ENCODE measurements at places on chromosomes 1 and 21. TPM values are rescaled to one million over a fixed set of nuclear protein-coding genes. Genes with fewer than 3 reads are reported as not detected.
A peak's percentile ranks its signal among the peaks of the same experiment; 100 is the strongest.

GRCh38 chr1:207752456-207752998, 673 bp downstream of the CD46 start:
- DNase-seq = no peak
- peaks cover 44% of the 10 kb centered on the region for H3K4me1 ChIP-seq
- no peaks in the 10 kb centered on the region for H3K36me3 ChIP-seq
- peak overlapping the region; percentile 89 for H3K4me3 ChIP-seq
- no peaks in the 10 kb centered on the region for H3K27me3 ChIP-seq

The PRELP gene
- 128 TPM for total RNA-seq

DNA sequence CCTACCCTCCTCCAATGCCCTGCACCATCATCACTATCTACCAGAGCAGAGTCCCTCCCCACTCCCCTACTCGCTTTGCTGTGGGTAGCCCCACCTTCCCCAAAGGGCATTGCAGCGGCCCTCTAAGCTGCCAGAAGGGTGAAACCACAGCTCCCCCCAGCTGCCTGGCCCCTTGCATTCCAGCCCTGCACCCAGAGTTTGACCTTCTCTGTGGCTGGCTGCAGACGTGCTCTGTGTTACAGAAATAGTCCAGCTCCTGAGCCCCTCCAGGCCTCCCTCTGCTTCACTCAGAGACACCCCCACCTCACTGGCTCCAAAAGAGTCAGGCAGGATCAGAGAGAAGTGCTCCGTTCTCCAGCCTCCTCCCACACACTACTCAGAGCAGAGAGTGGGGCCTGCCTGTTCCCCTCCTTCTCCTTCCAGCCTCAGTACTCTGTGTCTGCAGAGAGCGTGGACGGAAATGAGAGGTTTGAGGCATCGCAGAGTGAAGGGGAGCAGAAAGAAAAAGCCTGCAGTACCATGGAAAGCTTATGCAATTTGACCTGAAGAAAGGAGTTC, 63.2 kb downstream of the PLEKHA6 start:
- no peaks in the 10 kb centered on the region for H3K36me3 ChIP-seq
- H3K4me1 ChIP-seq = peaks cover 92% of the 10 kb centered on the region
- no peak overlapping the region for H3K4me3 ChIP-seq
- H3K27me3 ChIP-seq = no peaks in the 10 kb centered on the region
- H3K27ac ChIP-seq = peak overlapping the region; percentile 66
- DNase-seq = no peak

GRCh38 chr1:21626921-21627339, 42.2 kb downstream of the RAP1GAP start:
- no peak overlapping the region for H3K27ac ChIP-seq
- H3K4me3 ChIP-seq = no peak overlapping the region
- H3K4me1 ChIP-seq = peaks cover 8% of the 10 kb centered on the region
- no peaks in the 10 kb centered on the region for H3K36me3 ChIP-seq

The TAS1R1 gene
- total RNA-seq = not detected

- H3K36me3 ChIP-seq = no peaks in the 10 kb centered on the region
- H3K4me3 ChIP-seq = no peak overlapping the region
- no peak overlapping the region for H3K27ac ChIP-seq
- H3K4me1 ChIP-seq = peaks cover 17% of the 10 kb centered on the region
Measured at GRCh38 chr1:205545001-205545919, 40.8 kb downstream of the CDK18 start.

The ACTN2 gene
- total RNA-seq = 1.5 TPM

DNA sequence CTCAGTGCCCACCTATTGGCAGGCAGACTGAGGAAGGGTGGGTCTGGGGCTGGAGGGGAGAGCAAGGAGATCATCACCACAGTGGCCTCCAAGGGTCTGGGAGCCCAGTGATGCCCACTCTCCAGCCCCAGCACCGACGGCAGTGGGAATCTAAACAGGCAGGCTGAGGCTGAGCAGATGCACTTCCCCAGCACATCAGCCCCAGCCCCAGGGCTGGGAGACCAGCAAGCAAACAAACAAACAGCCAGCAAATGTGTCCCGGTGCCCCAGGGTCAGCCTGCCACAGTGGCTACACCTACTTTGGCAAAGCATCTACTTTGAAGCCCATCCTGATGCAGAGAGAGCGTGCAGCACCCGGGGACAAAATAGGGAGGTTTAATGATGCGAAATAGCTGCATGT, 216.3 kb upstream of the ZC3H12A start:
- H3K27ac ChIP-seq = no peak overlapping the region
- no peaks in the 10 kb centered on the region for H3K36me3 ChIP-seq
- H3K4me3 ChIP-seq = no peak overlapping the region

DNA sequence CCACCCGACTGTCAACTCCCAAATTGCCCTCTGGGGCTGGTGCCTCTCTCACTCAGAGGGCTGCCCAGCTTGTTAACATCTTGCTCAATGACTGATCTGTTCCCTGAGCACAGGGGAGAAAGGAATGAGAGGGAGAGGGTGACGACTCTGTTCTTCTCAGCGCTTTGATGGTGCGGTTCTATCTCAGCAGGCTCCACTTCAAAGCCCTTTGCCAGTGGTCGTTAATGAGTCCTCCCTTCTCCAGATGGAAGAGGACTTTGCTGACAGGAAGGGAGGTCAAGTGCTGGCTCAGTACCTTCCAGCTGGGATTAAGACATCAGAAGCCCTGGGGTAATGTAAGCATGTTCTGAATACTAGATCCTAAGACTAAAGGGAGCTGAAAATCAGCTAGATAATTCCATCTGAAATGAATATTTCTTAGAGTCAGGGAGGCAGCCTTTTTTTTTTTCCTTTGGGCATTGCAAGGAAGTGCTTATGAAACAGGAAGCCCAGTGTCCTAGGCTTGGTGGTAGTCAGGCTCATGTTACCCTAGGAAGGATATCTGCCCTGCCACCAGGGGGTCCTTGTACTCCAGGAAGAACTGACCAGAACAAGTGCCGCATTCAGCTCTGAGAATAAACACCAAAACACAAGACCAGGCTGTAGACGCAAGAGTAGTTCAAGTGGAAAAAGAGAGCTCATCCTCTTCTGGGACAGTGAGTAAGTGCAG, 4.7 kb downstream of the FMOD start:
- DNase-seq = no peak
- H3K27ac ChIP-seq = peak overlapping the region; percentile 55
- no peaks in the 10 kb centered on the region for H3K36me3 ChIP-seq
- no peak overlapping the region for H3K4me3 ChIP-seq
- peaks cover 52% of the 10 kb centered on the region for H3K4me1 ChIP-seq

The AURKAIP1 gene
- 94.5 TPM for total RNA-seq

- H3K27ac ChIP-seq = no peak overlapping the region
- no peaks in the 10 kb centered on the region for H3K4me1 ChIP-seq
- H3K4me3 ChIP-seq = no peak overlapping the region
- no peaks in the 10 kb centered on the region for H3K27me3 ChIP-seq
- no peaks in the 10 kb centered on the region for H3K36me3 ChIP-seq
Measured at GRCh38 chr1:235749755-235750300, 100.2 kb upstream of the GNG4 start.

DNA sequence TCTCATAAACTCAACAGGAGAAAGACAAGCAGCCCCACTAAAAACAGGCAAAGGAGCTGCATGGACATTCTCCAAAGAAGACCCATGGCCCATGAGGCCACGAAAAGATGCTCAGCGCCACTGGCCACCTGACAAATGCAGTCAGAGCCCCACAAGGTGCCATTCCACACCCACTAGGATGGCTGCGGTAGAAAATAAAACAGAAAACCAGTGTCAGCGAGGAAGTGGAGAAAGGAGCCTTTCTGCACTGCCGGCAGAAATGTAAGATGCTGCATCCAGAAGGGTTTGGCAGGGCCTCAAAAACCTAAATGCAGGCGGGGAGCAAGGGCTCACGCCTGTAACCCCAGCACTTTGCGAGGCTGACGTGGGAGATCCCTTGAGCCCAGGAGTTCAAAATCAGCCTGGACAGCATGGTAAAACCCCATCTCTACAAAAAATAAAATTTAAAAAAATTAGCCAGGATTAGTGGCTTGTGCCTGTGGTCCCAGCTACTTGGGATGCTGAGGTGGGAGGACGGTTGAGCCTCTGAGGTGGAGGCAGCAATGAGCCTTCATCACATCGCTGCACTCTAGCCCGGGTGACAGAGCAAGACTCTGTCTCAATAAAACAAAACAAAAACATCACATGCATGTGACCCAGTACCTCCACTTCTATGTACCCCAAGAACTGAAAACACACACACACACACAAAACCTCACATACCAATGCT, 4.2 kb downstream of the WNT9A start:
- H3K36me3 ChIP-seq = no peaks in the 10 kb centered on the region
- no peak for DNase-seq
- no peak overlapping the region for H3K27ac ChIP-seq
- no peak overlapping the region for H3K4me3 ChIP-seq
- H3K4me1 ChIP-seq = peaks cover 28% of the 10 kb centered on the region
- H3K27me3 ChIP-seq = no peaks in the 10 kb centered on the region

The PLPPR5 gene
- total RNA-seq = not detected

- no peak overlapping the region for H3K4me3 ChIP-seq
Measured at GRCh38 chr1:116891396-116892079, 18.2 kb upstream of the PTGFRN start.

DNA sequence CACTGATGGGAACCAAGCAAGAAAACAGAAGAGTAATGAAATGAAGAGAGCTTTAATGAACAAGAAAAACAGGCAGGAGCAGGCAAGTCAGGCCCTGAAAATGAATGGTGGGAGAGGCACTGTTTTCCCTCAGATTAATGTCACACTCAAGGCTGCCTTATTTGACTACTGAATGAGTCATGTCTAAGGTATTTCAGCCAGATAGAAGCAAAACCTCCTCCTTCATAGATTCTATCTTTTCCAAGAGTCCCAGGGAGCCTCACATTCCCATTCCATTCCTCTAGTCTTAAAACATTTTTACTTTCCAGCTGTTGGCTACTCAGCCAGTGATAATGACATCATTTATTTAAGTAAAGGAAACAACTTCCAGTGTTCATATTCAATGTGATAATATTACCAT, 228.4 kb upstream of the NRIP1 start:
- peaks cover 7% of the 10 kb centered on the region for H3K4me1 ChIP-seq
- no peaks in the 10 kb centered on the region for H3K36me3 ChIP-seq
- H3K27me3 ChIP-seq = no peaks in the 10 kb centered on the region
- H3K27ac ChIP-seq = no peak overlapping the region
- no peak for DNase-seq
- H3K4me3 ChIP-seq = no peak overlapping the region

The TRIM45 gene
- total RNA-seq = 5.6 TPM

The STX12 gene
- total RNA-seq = 34.6 TPM

DNA sequence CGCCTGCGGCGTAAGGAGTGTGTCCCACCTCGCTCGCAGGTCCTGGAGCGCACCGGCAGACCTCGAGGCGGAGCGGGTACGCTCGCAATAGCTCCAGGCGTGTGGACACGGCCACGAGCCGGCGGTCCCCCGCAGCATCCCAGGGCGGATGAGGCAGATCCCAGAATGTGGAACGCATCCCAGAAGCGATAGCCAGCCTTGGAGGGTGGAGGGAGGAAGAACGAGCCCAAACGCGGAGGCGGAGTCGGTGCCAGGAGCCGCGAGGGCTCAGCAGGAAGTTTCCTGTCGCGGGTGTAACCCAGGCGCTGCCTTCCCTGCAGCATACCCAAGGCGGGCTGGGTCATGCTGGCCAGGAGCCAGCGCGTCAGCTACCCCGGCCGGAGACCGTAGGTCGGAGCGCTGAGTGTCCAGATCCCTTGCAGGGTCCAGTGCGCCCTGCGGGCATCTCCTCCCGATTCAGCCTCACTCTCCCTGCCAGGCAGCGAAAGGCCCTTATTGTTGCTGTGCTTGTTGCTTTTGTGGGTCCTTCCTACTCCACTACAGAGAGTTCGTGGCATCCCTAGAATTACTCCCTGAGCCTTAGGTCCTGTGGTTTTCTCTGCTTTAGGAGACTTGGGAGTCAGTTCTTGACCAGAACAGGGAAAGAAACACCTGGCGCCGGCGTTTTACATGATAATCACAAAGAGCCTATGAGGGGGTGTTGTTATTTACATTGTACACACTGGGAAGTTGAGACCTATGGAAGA, 27.7 kb downstream of the STYXL2 start:
- peak overlapping the region; percentile 43 for H3K4me3 ChIP-seq
- H3K27me3 ChIP-seq = no peaks in the 10 kb centered on the region
- DNase-seq = no peak
- H3K4me1 ChIP-seq = peaks cover 10% of the 10 kb centered on the region

GRCh38 chr21:42465008-42465802, 30.8 kb downstream of the RSPH1 start:
- no peak overlapping the region for H3K27ac ChIP-seq
- no peaks in the 10 kb centered on the region for H3K36me3 ChIP-seq
- H3K4me3 ChIP-seq = no peak overlapping the region
- H3K27me3 ChIP-seq = no peaks in the 10 kb centered on the region
- H3K4me1 ChIP-seq = peaks cover 26% of the 10 kb centered on the region

The C1orf226 gene
- total RNA-seq = 2.7 TPM

The PIGR gene
- total RNA-seq = 0.25 TPM

- H3K36me3 ChIP-seq = no peaks in the 10 kb centered on the region
- H3K4me1 ChIP-seq = peaks cover 10% of the 10 kb centered on the region
- no peak for DNase-seq
- no peaks in the 10 kb centered on the region for H3K27me3 ChIP-seq
- H3K27ac ChIP-seq = peak overlapping the region; percentile 46
Measured at GRCh38 chr21:34545079-34545884, 33.3 kb upstream of the KCNE1 start.

GRCh38 chr1:36425791-36426190, 24.5 kb downstream of the OSCP1 start:
- no peak for DNase-seq
- H3K27me3 ChIP-seq = no peaks in the 10 kb centered on the region
- no peak overlapping the region for H3K27ac ChIP-seq
- H3K4me1 ChIP-seq = no peaks in the 10 kb centered on the region
- no peak overlapping the region for H3K4me3 ChIP-seq

DNA sequence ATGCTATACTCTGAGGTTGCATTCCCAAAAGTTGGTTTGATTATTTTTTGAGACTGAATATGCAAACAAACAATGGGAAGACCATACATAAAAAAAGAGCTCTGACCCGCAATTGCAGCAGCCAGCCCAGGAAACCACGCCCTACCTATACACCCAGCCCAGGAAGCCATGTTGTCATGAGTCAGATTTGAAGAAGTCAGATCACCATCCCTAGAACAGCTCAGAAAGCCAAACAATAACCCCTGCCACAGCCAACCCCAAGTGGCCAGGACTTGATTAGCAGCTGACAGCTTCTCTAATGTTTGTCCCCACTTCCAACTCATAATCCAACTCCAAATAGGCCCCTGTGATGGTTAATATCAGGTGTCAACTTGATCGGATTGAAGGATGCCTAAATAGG, 621.9 kb downstream of the NPHP4 start:
- no peaks in the 10 kb centered on the region for H3K4me1 ChIP-seq
- no peak overlapping the region for H3K27ac ChIP-seq
- H3K27me3 ChIP-seq = no peaks in the 10 kb centered on the region
- H3K36me3 ChIP-seq = no peaks in the 10 kb centered on the region

The TXNIP gene
- 1,858 TPM for total RNA-seq

- no peak for DNase-seq
- H3K4me3 ChIP-seq = no peak overlapping the region
- no peak overlapping the region for H3K27ac ChIP-seq
- peaks cover 29% of the 10 kb centered on the region for H3K4me1 ChIP-seq
Measured at GRCh38 chr1:45015683-45016082, 3.6 kb downstream of the UROD start.

DNA sequence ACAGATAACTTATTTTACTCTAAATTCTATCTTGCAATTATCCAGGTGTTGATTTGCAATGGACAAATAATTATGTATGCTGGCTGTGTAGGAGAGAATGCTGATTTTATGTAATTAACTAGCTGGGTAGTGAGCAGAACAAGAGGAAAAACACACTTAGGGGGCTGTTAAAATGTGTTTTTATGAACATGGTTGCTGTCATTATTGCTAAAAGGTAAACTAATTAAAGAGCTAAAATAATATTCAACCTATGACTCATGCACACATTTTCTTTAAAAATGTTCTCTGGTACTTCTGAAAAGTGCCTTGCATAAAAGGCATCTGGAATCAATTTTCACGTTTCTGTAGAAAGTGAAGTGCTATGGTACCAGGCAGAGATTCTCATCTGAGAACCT, 192.8 kb upstream of the C8B start:
- no peaks in the 10 kb centered on the region for H3K36me3 ChIP-seq
- no peak overlapping the region for H3K4me3 ChIP-seq
- no peak for DNase-seq
- no peak overlapping the region for H3K27ac ChIP-seq

All from vagina (tissue), 2 donors.